EH (cell line): ENCODE measurements at places on chromosomes 1 and 21.

DNA sequence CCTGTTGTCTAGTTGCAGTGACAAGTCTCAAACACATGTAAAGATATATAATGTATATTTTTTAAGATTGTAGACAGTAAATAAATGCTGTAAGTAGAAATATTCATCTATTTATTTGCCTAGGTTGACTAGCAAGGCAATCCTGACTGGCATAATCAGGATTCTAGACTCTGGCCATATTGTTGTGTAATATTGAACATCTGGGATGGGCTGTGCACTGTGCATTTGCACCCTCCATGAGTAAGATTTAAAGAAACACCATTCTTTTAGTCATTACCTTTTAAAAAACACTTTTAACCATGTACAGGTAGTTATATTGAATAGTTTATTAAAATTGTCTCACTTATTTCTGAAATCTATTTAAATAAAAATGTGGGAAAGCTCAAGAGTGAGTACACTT, 32.4 kb downstream of the RASAL2 start:
- DNase-seq = no peak

DNA sequence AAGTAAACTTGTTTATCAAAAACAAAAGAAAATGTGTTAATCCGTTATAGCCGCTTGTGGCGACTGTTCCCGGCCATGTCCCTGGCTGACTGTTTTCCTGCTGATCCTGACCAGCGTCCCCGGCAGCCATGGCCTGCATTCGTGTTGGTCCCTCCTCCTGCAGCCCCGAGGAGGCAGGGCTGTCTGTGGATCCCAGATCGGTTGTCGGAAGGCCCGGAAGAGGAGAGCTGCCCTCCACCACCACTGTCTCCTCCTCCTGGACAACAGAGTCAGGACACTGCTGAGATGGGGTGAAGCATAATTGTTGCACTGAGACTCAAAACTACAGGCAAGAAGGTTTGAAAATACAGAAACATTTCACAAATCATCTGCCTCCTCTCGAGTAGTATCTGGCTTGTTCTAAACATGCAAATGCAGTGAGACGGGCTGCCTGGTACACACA, 3.6 kb upstream of the MXRA8 start:
- peak; percentile 94 for DNase-seq

DNA sequence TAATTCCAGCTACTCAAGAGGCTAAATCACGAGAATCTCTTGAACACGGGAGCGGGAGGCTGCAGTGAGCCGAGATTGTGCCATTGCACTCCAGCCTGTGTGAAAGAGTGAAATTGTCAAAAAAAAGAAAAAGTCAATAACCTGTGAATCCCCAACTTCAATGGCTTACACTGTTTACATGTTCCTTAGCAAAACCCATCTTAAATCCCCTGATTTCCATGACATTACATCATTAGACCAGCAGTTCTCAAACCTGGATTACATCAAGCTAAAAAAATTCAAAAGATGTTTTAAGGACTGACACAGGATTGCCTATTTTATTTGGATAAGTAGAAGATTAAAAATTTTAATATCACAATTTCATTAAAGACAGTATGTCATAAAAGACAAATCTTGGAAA, 12.4 kb downstream of the GPBP1L1 start:
- DNase-seq = peak; percentile 36

DNA sequence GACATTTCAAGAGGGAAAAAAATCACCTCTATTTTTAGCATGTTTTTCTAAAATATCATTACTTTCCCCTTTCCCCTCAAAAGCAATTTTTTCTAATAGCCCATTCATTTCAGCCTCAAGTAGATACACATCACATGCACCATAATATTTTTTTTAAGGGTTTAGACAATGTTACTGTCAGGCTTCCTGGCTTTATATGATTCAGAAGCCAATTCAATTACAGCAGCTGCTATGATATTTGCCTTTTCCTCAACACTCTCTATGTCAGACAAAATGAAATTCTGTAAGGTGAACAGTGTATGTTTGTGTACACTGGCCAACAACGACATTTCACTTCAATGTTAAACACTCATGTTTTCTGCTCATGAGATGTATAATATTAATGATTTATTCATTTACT, 46.5 kb downstream of the OMA1 start:
- no peak for DNase-seq

- peak; percentile 26 for DNase-seq
Observed at GRCh38 chr21:15874615-15875014, 144.8 kb downstream of the USP25 start.

DNA sequence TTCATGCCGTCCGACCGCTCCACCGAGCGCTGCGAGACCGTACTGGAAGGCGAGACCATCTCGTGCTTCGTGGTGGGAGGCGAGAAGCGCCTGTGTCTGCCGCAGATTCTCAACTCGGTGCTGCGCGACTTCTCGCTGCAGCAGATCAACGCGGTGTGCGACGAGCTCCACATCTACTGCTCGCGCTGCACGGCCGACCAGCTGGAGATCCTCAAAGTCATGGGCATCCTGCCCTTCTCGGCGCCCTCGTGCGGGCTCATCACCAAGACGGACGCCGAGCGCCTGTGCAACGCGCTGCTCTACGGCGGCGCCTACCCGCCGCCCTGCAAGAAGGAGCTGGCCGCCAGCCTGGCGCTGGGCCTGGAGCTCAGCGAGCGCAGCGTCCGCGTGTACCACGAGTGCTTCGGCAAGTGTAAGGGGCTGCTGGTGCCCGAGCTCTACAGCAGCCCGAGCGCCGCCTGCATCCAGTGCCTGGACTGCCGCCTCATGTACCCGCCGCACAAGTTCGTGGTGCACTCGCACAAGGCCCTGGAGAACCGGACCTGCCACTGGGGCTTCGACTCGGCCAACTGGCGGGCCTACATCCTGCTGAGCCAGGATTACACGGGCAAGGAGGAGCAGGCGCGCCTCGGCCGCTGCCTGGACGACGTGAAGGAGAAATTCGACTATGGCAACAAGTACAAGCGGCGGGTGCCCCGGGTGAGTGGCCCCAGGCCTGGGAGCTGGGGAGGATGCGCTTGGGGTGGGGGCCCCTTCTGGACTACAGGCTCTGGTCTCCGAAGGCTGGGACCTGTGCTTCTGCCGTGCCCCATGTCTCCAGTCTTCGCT, 1.1 kb downstream of the SKI start:
- DNase-seq = peak; percentile 60

GRCh38 chr1:192261476-192261875, 55.3 kb upstream of the RGS21 start:
- DNase-seq = no peak

- DNase-seq = peak; percentile 78
Observed at GRCh38 chr1:207997486-207998268, 86.8 kb upstream of the CD34 start.

GRCh38 chr1:67555461-67556296, 125.5 kb upstream of the SERBP1 start:
- no peak for DNase-seq

DNA sequence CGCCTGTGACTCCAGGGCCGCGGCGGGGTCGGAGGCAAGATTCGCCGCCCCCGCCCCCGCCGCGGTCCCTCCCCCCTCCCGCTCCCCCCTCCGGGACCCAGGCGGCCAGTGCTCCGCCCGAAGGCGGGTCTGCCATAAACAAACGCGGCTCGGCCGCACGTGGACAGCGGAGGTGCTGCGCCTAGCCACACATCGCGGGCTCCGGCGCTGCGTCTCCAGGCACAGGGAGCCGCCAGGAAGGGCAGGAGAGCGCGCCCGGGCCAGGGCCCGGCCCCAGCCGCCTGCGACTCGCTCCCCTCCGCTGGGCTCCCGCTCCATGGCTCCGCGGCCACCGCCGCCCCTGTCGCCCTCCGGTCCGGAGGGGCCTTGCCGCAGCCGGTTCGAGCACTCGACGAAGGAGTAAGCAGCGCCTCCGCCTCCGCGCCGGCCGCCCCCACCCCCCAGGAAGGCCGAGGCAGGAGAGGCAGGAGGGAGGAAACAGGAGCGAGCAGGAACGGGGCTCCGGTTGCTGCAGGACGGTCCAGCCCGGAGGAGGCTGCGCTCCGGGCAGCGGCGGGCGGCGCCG, at the start of gene SIM2:
Gene SIM2, plus strand, starts transcription at position 135 of the 565 bp plus-strand sequence. CDS start 632 bp downstream, outside the sequence.
- DNase-seq = peak; percentile 27

DNA sequence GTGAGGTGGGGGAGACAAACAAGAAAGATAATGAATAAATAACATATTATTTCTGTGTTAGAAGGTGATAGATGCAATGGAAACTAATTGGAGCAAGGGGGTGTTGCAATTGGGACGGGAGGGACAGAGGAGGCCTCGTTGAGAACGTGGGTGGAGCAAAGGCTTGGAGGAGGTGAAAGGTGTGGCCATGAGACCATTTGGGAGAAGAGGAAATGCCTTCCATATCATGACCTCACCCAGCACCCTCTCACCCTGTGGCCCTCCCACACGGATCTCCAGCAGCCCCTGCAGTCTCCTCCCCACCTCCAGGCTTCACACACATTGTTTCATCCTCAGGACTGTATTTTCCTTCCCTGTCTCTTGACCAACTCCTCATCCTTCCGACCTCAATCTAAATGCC, 85.3 kb upstream of the ARHGAP29 start:
- DNase-seq = peak; percentile 48
